ENCODE measurements at places on chromosomes 11 and 22. TPM values are rescaled to one million over a fixed set of nuclear protein-coding genes. Genes with fewer than 3 reads are reported as not detected.

The MYBPC3 gene
- not detected for total RNA-seq

The SLC35F2 gene
- 95.3 TPM for total RNA-seq

The KCNA4 gene
- total RNA-seq = not detected

The NEFH gene
- 0.15 TPM for total RNA-seq

The FXYD6 gene
- 0.20 TPM for total RNA-seq
